ENCODE measurements at places on chromosomes 13 and 19.

DNA sequence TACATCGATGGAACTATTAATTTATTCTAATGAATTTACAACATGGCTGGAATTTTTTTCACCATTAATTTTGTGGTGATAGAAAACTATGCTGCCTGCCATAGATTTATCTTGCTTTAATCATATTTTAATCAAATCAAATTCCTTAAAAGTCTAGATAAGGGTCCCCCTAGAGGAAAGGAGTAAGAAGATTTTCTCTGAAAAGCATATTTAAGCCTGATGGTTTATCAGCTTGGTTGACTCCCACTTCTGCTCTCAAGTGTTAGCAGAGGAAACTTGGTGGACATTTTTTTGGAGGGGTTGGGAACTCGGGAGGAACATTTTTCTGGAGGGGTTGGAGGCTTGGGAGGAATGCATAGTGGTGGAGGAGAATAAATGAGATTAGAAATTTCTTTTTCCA lies 253.3 kb downstream of the KCNRG start:
- DNase-seq, result no peak

- no peak for DNase-seq
Observed at GRCh38 chr19:1106841-1107660, 3.3 kb downstream of the GPX4 start.

GRCh38 chr19:45508861-45509691 lies 1.8 kb downstream of the VASP start:
- no peak for DNase-seq

- DNase-seq, result no peak
Observed at GRCh38 chr19:19909654-19910053, 8.9 kb downstream of the ZNF93 start.

DNA sequence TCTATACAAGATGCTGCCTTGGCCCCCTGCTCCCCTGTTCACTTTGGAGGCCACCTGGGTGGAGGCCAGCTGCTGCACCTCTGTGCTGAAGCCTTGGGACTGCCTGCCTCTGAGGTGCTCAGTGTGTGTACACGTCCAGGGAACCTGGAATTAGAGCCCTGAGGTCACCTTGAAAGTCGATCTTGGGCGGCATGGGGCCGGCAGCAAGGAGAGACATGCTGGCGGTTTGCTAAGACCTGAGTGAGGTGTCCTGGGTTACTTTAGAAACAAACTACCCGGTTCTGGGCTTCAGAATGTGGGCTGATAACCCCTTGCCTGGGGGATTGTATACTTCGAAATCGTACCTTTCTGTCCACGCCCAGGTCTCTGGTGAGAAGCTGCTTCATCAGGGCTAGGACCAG lies 25.5 kb downstream of the TSSK6 start:
- no peak for DNase-seq

DNA sequence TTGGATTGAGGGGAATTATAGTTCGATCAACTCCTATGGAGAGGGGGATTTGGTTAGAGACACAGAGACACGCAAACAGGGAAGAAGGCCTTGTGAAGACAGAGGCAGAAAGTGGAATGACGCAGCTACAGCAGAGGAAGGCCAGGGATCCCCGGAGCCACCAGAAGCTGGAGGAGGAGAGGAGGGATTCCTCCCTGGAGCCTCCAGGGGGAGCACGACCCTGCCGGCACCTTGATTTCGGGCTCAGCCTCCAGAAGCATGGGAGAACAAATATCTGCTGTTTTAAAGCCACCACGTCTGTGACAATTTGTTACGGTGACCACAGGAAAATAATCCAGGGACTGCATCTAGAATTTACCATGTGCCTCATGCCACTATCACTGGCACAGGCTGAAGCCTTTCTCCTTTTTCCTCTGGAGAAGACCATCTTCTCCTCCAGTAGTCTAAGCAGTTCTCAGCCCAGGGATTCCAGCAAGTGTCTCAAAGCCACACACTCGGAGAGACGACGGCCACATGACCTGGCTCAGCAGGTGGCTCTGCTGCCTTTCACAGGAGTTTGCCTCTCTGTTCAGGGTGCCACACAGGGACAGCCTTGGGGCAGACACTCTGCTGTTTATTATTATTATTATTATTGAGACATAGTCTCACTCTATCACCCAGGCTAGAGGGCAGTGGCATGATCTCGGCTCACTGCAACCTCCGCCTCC lies 39.9 kb upstream of the CCNE1 start:
- no peak for DNase-seq

GRCh38 chr19:2478278-2478755 lies 2.4 kb downstream of the GADD45B start:
- no peak for DNase-seq

DNA sequence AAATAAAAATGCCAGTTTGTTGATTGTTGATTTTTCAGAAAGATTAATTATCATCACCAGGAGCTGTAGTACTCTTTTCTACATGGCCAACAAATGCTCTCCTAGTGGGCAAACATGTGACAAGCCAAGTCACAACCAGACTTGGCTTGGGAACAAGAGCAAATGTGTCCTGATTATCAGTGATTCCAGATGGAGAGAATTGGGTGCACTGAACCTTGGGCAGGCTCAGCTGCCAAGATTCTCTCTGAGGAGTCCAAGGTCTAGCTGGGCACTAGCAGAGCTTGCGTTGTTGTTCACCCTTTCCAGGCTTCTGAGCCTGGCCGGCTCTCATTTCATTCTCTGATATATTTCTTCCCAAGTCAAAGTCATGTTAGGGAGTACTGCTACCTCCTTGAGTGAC lies 27.3 kb upstream of the GPI start:
- DNase-seq, result no peak

- no peak for DNase-seq
Observed at GRCh38 chr19:2798733-2799132, 13.4 kb downstream of the THOP1 start.

DNA sequence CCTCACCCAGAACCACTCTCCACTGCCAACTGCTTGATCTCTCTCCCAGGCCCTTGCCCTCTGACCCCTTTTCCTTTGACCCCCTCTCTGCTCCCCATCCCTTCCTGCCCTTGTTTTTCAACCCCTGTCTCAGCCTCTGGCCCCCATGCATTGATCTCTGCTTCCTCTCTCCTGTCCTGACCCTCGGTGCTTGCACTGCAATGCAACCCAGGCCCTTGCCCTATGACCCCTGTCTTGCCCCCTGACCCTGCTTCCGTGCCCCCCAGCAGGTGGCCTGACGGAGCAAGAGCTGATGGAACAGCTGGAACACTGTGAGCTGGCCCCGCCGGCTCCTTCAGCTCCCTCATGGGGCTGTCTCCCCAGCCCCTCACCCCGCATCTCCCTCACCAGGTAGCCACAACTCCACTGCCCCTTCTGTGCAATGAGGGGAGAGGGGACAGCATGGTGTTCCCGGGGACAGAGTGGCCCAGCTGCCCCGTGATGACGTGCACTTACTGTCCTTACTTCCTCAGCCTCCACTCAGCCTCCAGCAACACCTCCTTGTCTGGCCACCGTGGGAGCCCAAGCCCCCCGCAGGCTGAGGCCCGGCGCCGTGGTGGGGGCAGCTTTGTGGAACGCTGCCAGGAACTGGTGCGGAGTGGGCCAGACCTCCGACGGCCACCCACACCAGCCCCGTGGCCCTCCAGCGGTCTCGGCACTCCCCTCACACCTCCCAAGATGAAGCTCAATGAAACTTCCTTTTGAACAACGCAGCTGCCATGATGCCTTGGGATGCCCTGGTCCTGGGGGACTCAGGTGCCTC lies 10.5 kb upstream of the LTBP4 start:
- DNase-seq, result no peak

GRCh38 chr19:1935484-1936208 lies 5.3 kb upstream of the CSNK1G2 start:
- no peak for DNase-seq

- no peak for DNase-seq
Observed at GRCh38 chr13:83929157-83929556, 46.9 kb upstream of the SLITRK1 start.

GRCh38 chr19:2345794-2346663 lies 14.0 kb upstream of the TMPRSS9 start:
- no peak for DNase-seq

GRCh38 chr19:54426291-54426931 lies 11.1 kb downstream of the TTYH1 start:
- DNase-seq, result no peak

DNA sequence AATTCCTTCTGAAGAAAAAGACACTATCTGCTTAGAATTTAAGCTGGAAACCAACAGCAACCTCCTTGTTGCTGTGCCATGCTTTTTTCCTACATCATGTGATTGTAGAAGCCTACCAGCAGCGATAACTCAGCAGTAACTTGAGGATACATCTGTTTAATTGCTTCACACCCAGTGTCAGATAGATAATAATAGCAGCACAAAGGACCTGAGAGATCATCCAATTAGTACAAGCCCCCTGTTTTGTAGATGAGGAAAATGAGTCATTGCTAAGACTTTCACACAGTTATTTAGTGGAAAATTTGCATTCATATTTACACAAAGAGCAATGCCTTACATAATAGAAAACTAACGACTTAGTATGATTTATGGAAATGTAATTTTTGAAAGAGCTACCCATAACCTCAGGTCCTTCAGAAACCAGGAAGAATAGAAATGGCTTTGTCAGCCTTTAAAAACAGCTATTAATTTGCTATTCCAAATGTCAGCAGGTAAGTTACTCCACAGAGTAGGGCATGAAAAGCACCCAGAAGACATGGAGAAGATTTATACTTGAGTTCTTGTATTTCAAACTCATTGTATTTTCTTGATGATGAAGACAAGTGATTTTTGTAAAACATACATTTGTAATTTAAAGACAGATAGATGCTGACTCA lies 93.7 kb upstream of the SGCG start:
- no peak for DNase-seq

DNA sequence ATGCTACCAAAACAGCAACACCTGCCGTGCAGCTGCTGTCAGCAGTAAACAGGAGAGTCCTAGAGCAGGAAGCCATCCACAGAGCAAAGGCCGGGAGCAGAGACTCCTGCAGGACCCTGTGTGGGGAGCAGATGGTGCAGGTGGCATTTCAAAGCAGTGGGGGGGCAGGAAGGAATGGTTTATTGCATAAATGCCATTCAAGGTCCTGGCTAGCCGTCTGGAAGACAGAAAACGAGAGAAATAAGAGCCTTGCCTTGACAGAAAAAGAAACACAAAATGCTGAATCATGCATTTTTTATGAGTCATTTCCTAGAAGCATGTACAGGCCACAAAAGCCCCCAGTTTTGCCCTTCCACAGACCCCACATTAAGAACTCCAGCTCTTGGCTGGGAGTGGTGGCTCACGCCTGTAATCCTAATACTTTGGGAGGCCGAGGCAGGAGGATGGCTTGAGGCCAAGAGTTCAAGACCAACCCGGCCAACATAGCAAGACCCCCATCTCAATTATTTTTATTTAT lies 5.4 kb downstream of the RSPH6A start:
- DNase-seq, result no peak

GRCh38 chr13:112938680-112939079 lies 30.3 kb upstream of the MCF2L start:
- DNase-seq, result no peak

DNA sequence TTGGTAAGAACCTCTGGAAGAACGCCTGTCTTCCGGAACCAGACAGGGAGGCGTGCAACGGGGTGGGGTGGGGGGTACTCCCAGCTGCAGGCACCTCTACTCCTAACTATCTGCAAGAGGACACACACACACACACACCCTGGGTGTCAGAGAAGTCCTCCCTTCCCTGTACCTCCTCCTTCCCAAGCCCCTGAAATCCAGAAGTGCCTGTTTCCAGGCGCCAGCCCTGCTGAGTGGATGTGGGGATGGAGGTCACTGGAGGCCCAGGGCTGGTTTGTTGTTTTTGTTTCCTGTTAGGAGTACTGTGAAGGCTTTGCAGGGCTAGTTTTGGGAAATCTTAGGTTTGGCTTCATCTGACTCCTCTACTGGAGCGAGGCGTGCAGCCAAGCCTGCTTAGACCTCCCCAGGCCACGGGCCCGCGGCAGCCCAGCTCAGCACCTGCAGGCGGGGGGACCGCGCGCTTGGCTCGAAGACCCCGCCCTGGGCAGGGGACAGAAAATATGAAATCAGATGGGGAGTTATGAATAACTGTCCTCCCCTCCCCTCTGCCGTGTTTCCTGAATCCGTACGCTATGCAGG lies 36.4 kb downstream of the SOX1 start:
- DNase-seq, result no peak

DNA sequence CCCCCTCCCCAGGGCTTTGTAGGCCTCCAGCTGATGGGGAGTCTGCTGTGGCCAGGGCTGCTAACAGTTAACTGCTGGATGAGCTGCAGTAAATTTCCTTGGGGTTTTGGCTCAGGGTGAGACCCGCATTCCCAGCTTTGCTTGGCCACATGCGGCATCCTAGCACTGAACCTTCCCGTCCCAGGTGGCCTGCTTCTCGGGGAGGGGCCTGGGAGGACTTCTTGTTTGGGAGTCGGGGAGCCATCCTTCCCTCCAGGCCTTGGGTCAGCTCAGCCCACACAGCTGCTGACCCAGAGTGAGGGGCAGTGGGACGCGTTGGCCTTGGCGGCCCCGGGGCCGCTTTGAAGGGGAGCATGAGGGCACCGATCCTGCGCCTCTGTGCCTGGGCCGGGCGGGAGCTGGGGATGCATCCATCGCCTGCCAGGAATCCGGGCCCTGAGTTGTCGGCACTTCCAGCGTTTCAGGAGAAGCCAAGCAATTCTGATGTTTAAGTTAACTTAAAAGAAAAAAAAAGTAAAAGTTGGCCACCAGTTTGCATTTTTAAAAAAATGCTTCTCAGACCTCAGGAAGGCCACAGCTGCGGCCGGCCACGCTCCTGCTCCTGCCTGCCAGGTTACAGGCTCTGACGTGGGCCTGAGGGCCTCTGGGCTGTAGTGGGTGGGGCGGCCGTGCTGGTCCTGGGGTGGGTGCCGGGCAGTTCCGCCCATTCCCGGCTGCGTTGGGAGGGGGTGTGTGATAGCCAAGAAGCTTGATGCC lies 27.7 kb downstream of the CRTC1 start:
- no peak for DNase-seq

- DNase-seq, result no peak
Observed at GRCh38 chr19:39265321-39265916, 2.8 kb upstream of the IFNL2 start.

DNA sequence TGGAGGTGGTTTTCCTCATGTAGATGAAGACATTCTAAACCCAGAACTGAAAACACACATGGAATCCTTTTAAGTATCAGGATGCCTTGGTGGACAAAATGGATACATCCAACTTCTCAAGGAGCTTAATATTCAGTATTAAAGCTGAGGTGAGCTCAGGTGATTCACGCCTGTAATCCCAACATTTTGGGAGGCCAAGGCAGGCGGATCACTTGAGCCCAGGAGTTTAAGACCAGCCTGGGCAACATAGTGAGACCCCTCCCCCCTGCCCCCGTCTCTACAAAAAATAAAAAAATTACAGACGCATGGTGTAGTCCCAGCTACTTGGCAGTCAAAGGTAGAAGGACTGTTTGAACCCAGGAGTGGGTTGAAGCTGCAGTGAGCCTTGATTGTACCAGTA lies 28.8 kb downstream of the DPRX start:
- no peak for DNase-seq

DNA sequence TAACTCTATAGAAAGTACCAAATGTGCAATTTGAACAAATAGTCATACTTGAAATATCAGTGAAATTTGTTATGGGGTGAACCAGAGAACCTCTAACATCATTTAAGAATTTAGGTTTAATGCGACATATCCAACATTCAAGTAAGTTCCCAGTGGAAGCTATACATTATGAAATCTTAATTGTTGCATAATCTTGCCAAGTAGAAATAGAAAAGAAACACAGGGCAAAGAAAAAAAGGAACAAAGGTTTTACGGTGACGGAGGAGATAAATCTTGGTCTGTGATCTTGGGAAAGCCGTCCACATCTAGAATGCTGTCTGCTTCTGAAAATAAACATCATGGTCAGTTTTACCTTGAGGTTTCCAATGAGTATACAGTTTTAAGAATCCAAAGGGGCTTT lies 445.7 kb downstream of the RFC3 start:
- no peak for DNase-seq

- DNase-seq, result no peak
Observed at GRCh38 chr13:70568571-70568970, 460.3 kb upstream of the KLHL1 start.

GRCh38 chr13:53064731-53065130 lies 36.1 kb downstream of the OLFM4 start:
- no peak for DNase-seq

Measured in NCI-H2081 treated with DMSO at 0.1 percent for 48 hours (cell line).